ENCODE measurements at places on chromosomes 6 and 20.

DNA sequence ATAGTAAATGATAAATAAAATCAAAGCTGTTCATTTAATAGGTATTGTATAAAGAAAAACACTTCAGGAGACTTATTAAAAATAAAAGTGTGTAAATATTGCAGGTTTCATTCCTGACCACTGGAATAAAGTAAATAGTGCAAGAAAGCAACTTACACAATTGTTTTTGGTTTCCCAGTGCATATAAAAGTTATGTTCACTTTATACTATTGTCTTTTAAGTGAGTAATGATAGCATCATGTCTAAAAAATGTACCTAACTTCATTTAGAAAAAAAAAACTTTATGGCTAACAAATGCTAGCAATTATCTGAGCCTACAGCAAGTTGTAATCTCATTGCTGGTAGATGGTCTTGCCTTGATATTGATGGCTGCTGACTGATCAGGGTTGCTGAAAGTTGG, 726.6 kb upstream of the POU3F2 start:
- DNase-seq = no peak

GRCh38 chr20:13822459-13822858, 37.6 kb downstream of the NDUFAF5 start:
- no peak for DNase-seq

- DNase-seq = no peak
Observed at GRCh38 chr6:28333599-28334018, 2.3 kb downstream of the ZSCAN31 start.

- DNase-seq = no peak
Observed at GRCh38 chr6:82785206-82785605, 280.4 kb downstream of the UBE3D start.

DNA sequence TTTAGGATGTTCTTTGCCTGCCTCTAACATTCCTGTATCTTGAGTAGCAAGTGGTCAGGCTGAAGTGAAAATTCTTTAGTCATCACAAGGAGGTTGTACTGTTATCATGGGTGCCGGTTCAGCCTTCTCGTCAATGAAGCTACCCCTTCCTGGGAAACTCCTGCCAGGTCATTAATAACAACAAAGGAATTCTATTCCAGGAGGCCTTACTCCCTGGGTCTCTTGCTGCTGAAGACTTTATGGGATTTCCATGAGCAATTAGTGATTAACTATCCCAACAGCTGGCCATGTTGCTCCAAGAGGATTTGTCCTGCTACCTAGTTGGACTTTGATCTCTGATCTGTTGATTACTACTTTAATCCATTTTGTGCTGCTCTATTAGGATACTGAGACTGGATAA, 62.7 kb upstream of the ELOVL5 start:
- no peak for DNase-seq

- no peak for DNase-seq
Observed at GRCh38 chr6:41596096-41596685, 42.1 kb upstream of the MDFI start.

GRCh38 chr20:667351-668034, 8.1 kb downstream of the SCRT2 start:
- no peak for DNase-seq

- DNase-seq = no peak
Observed at GRCh38 chr6:118559659-118560058, 11.6 kb downstream of the PLN start.
